Keratinocyte (primary cell): ENCODE measurements at places on chromosomes 6 and 20. TPM values are rescaled to one million over a fixed set of nuclear protein-coding genes. Genes with fewer than 3 reads are reported as not detected.

Gene TDRD6
- polyA plus RNA-seq = 0.01 to 0.25 TPM (median 0.23 TPM) in 3 replicates

DNA sequence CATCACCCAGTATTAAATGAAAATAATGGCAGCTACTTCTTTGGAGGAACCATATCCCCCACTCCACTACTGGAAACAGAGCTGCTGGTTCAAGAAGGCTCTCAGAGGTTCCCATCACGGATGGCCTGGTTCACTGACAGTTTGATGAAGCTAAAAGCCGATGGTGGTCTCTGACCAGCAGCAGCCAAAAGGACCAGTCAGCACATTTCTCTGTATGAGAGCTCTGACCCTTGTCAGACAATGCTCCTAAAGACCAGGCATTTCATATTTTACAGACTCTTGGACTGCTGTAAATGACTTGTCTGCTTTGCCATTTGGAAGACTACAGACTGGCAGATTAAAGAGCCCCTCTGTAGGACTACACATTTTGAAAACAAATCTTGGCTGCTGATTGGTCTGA, 16.6 kb downstream of the PRKN start:
- DNase-seq = no peak
- no peak overlapping the region for H3K27ac ChIP-seq
- H3K4me1 ChIP-seq = no peaks in the 10 kb centered on the region
- no peak overlapping the region for H3K4me3 ChIP-seq

GRCh38 chr6:34746104-34746846, 11.0 kb upstream of the SNRPC start:
- peaks cover 20% of the 10 kb centered on the region for H3K4me1 ChIP-seq
- H3K27ac ChIP-seq = peak overlapping the region; percentile 65
- no peaks in the 10 kb centered on the region for H3K27me3 ChIP-seq
- H3K36me3 ChIP-seq = no peaks in the 10 kb centered on the region
- H3K4me3 ChIP-seq = no peak overlapping the region
- DNase-seq = no peak

Gene MYB
- polyA plus RNA-seq = 0.04 to 0.06 TPM in 2 of 3 replicates, not detected in the other

Gene RNF182
- polyA plus RNA-seq = 0.94 to 3.8 TPM (median 2.0 TPM) in 3 replicates
